ENCODE measurements at places on chromosomes 2 and 18.
A peak's percentile ranks its signal among the peaks of the same experiment; 100 is the strongest.

- peak; percentile 46 for DNase-seq
Observed at GRCh38 chr18:9965711-9966624, 52.2 kb downstream of the VAPA start.

- DNase-seq: no peak
Observed at GRCh38 chr2:236593956-236594355, 24.3 kb downstream of the ACKR3 start.

DNA sequence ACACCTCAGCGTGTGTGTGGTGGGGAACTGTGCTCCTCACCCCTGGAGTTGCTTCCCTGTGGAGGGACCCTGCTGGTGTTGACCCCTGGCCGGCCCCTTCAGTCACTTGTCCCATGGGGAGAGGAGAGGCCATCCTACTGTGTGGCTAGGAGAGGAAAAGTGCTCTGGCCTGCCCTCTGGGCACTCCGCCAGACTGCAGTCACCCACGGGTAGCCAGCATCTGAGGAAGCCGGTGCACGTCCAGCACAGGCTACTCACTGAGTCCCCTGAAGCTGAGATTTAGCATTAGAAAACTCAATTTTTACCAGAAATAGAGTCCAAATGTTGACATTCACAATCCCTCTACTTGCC, 211.5 kb upstream of the RAB6C start:
- DNase-seq: no peak

DNA sequence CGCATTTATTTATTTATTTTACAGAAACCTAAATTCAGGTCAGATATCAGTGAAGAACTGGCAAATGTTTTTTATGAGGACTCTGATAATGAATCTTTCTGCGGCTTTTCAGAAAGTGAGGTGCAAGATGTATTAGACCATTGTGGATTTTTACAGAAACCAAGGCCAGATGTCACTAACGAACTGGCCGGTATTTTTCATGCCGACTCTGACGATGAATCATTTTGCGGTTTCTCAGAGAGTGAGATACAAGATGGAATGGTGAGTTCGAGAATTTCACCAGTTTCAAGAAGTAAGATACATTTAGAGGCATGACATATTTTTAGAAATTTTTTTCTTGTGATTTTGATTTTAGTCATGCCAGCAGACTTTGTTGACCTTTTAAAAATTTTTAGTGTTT, 4.6 kb downstream of the CDCA7 start:
- peak; percentile 13 for DNase-seq

DNA sequence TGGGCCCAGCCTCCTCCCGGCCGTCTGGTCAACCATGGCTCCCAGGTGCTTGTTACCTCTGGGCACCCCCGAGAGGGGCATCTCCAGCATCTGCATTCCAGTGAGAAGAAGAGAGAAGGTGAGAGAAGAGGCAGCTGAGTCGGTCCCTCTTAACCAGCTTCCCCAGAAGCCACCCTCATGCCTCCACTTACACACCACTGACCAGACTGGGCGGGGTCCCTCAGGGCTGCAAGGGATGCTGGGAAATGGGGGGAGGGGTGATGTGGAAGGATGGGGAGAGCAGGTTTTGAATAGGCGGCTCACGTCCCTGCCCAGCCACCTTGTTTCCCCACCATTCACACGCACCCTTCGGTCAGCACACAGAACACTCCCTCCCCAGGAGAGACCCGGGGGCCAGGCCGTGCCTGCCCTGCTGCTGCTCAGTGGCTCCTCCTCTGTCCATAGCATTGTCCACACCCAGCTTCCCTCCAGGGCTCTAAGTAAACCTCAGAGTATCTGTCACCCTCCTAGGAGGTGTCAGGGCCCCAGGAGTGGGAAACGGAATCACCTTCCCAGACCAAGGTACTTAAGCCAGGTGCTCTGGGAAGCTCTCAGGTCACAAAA, 34.7 kb downstream of the GBX2 start:
- no peak for DNase-seq

DNA sequence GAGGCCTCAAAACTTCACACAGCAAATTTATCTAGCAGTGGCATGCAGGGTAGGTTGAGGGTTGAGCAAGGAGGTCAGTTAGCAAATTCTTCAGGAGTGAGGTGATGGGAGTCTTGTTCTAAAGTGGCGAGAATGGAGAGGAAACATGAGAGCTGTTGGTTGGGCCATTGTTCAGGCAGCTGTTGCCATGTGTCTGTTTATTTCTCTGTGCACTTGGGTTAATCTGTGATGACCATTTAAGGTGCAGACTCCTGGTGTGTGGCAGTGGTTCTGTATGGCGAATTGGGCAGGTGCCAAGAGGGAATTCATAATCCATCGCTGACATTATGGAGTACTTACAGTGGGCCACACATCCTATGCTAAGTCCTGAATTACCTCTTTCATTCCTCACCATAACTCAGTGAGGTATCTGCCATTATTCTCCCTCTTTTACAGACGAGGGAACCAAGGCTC, 30.4 kb downstream of the TMEM178A start:
- DNase-seq: peak; percentile 84

- no peak for DNase-seq
Observed at GRCh38 chr2:151033271-151034248, 228.1 kb downstream of the RBM43 start.

- DNase-seq: no peak
Observed at GRCh38 chr2:224440988-224441387, 39.1 kb upstream of the FAM124B start.
